ENCODE measurements at places on chromosomes 5 and 9. TPM values are rescaled to one million over a fixed set of nuclear protein-coding genes. Genes with fewer than 3 reads are reported as not detected.

The AP3B1 gene
- 29.9 TPM for total RNA-seq

The WNK2 gene
- total RNA-seq = 1.5 TPM

The CTXN3 gene
- total RNA-seq = not detected

The ADGRV1 gene
- 6.0 TPM for total RNA-seq

The SLC6A19 gene
- not detected for total RNA-seq

The PALM2AKAP2 gene
- total RNA-seq = 12.2 TPM

The RMRP gene
- 24,429 TPM for total RNA-seq

The GMCL2 gene
- total RNA-seq = not detected

The SLC28A3 gene
- total RNA-seq = not detected

The FAM174A gene
- total RNA-seq = 39.4 TPM

The SLC2A8 gene
- not detected for total RNA-seq

The GCNT4 gene
- not detected for total RNA-seq

The PCDHB5 gene
- 12.4 TPM for total RNA-seq
